ENCODE measurements at places on chromosomes 2 and 18. TPM values are rescaled to one million over a fixed set of nuclear protein-coding genes. Genes with fewer than 3 reads are reported as not detected.

IL1F10 gene
- not detected for total RNA-seq

RUFY4 gene
- 1.9 TPM for total RNA-seq

SERPINB13 gene
- total RNA-seq: not detected

CD207 gene
- not detected for total RNA-seq

SNRNP27 gene
- total RNA-seq: 43.6 TPM

CCDC148 gene
- 0.48 TPM for total RNA-seq

KIF3C gene
- total RNA-seq: 5.8 TPM

LCT gene
- 0.17 TPM for total RNA-seq

COL4A4 gene
- total RNA-seq: 41.6 TPM

SLC38A11 gene
- 14.9 TPM for total RNA-seq

DHRS9 gene
- total RNA-seq: not detected

LIMS4 gene
- total RNA-seq: 5.5 TPM

ANKRD30B gene
- 1.4 TPM for total RNA-seq

PROKR1 gene
- total RNA-seq: not detected

MC4R gene
- not detected for total RNA-seq

DNA sequence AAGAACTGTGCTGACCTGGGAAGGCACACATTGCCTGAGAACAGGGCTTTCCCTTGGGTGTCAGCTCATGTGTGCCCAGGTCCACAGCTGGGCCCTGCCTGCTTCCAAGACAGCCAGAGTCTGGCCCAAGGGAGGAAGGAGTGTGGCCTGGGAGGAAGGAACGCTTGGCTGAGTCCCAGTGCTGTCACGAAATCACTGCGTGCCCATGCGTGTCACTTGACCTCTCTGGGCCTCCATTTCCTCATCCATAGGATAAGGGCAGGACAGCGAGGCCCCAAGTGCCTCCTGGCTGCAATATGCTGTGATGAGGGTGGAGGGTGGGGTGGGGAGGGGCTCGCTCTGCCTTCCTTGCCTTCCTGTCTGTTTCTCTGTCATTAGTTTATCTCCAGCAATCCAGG lies 642 bp upstream of the KCNK3 start:
- no peak overlapping the region for H3K4me3 ChIP-seq
- peak overlapping the region; percentile 90 for H3K27ac ChIP-seq
- peaks cover 3% of the 10 kb centered on the region for H3K36me3 ChIP-seq
- H3K27me3 ChIP-seq: no peaks in the 10 kb centered on the region
- peak; percentile 93 for DNase-seq
- H3K4me1 ChIP-seq: peaks cover 34% of the 10 kb centered on the region

GRCh38 chr2:190482451-190482850 lies 52.1 kb downstream of the NEMP2 start:
- no peaks in the 10 kb centered on the region for H3K36me3 ChIP-seq
- DNase-seq: no peak
- no peak overlapping the region for H3K4me3 ChIP-seq
- H3K27me3 ChIP-seq: no peaks in the 10 kb centered on the region
- H3K4me1 ChIP-seq: peaks cover 3% of the 10 kb centered on the region
- no peak overlapping the region for H3K27ac ChIP-seq

- no peaks in the 10 kb centered on the region for H3K27me3 ChIP-seq
- no peak overlapping the region for H3K4me3 ChIP-seq
- no peak for DNase-seq
Observed at GRCh38 chr2:184294831-184295230, 303.5 kb upstream of the ZNF804A start.

DNA sequence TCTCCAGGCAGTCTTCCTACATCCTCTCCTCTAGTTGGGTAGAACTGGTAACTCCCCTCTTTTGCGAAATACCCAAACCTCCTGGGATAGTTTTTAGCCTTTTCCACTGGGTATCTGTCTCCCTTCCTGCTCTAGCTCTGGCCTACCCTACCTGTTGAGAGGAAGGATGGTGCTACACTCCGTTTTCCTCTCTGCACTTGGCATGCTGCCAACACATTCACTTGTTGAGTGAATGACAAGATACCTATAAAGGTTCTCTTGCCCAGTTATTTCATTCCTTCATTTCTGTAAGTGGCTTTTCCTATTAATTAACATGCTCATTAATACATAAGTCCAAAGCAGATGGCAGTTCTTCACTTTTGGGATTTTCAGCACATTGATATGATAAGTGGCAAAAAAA lies 293.8 kb downstream of the CNTNAP5 start:
- no peaks in the 10 kb centered on the region for H3K36me3 ChIP-seq
- H3K4me1 ChIP-seq: no peaks in the 10 kb centered on the region
- no peak for DNase-seq
- H3K27me3 ChIP-seq: no peaks in the 10 kb centered on the region

DNA sequence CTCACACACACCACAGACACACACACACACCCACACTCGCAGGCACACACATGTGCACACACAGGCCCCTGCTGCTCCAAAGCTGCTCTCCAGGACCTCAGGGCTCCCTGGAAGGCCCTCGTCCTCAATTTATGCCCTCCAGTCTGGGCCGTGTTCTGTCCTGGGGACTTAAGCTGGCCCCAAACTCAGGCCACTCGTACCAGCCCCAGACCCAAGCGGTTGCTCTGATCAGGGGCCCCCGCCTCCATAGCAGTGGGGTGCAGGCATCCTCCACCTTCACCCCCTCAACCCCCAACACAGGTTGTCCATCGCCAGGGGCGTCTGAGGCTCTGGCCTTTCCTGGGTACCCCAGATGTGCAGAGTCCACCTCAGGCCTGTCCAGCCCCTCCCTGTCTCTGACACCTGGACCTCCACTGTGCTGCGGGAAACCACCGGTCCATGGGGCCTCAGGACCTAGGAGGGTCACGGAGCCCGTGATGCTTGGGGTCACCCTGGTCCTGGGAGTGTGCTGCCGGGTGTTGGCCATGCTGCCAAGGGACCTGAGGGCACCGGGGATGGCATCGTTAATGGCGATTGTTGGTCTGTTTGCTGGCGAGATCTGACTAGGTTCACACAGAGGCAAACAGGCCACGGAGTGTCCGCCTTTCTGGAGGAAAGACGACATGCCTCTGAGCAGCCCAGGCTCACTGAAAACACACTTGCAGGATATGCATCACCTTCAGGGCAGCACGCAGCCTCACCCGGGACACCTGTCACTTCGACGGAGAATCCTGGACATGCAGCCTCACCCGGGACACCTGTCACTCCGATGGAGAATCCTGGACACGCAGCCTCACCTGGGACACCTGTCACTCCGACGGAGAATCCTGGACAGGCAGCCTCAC lies 155.6 kb downstream of the NDUFA10 start:
- H3K27me3 ChIP-seq: no peaks in the 10 kb centered on the region
- peak; percentile 13 for DNase-seq
- H3K27ac ChIP-seq: no peak overlapping the region
- no peaks in the 10 kb centered on the region for H3K4me1 ChIP-seq
- H3K36me3 ChIP-seq: no peaks in the 10 kb centered on the region

GRCh38 chr2:64228918-64229317 lies 84.7 kb upstream of the PELI1 start:
- no peak overlapping the region for H3K27ac ChIP-seq
- H3K36me3 ChIP-seq: no peaks in the 10 kb centered on the region
- H3K27me3 ChIP-seq: no peaks in the 10 kb centered on the region
- peaks cover 16% of the 10 kb centered on the region for H3K4me1 ChIP-seq

DNA sequence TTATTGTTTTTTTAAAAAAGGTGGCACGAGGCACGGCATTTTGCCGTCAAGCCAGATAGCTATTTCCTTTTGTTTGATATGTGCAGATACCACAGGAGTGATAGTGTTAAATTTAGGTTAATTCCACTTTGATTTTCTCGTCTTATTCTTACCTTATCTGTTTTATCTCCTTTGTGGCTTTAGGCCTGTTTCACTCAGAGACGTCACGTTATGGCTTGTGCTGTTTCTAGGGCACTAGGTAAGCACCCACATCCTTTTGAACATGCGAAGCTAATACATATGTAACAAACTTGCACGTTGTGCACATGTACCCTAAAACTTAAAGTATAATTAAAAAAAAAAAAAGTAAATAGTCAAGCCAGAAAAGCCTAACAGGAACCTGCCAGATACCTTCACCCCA lies 57.8 kb downstream of the C18orf63 start:
- H3K27ac ChIP-seq: no peak overlapping the region
- no peaks in the 10 kb centered on the region for H3K4me1 ChIP-seq
- no peak for DNase-seq
- no peaks in the 10 kb centered on the region for H3K36me3 ChIP-seq
- H3K27me3 ChIP-seq: no peaks in the 10 kb centered on the region

GRCh38 chr2:121561617-121562268 lies 31.1 kb downstream of the RNU4ATAC start:
- no peak overlapping the region for H3K4me3 ChIP-seq
- peak; percentile 33 for DNase-seq
- no peaks in the 10 kb centered on the region for H3K27me3 ChIP-seq
- no peaks in the 10 kb centered on the region for H3K36me3 ChIP-seq
- H3K27ac ChIP-seq: peak overlapping the region; percentile 58
- peaks cover 72% of the 10 kb centered on the region for H3K4me1 ChIP-seq

DNA sequence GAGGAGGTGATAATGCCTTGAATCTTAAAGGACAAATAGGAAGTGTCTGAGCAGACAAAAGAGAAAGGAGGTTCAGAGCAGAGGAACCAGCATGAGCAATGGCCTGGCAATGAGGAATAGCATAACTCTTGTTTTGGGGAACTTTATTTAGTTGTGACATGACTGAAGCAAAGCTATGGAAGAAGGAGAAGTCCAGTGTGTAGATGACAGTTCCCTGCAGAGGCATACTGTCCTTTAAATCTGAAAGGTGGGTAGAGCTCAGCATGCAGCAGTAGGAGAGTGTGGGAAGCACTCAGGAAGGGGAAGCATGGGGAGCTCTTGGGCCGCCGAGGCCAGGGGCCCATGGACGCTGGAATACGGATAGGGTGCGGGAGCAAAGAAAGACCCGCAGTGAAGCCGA lies 173.8 kb downstream of the SEPTIN10 start:
- no peak for DNase-seq
- no peak overlapping the region for H3K4me3 ChIP-seq
- H3K27ac ChIP-seq: no peak overlapping the region
- H3K36me3 ChIP-seq: no peaks in the 10 kb centered on the region
- H3K27me3 ChIP-seq: no peaks in the 10 kb centered on the region
- peaks cover 14% of the 10 kb centered on the region for H3K4me1 ChIP-seq

DNA sequence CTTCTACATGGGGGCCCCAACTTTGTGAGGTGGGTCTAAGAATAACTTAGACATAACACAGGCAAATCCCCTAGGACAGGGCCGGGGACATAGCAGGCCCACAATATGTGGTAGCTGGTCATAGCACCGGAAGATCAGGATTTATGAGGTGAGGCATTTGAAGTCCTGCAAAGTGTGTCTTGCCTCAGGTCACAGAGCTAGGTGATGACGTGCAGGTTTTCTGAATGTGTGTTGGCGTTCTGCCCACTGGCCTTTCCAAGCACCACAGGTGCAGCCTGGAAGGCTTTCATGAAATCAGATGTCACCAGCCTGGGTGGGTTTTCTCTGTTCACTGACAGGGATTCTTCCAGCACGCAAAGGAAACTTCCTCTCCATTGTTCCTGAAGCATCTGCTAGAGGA lies 119.1 kb downstream of the LRATD1 start:
- no peaks in the 10 kb centered on the region for H3K27me3 ChIP-seq
- no peak overlapping the region for H3K4me3 ChIP-seq
- no peak overlapping the region for H3K27ac ChIP-seq
- no peak for DNase-seq

DNA sequence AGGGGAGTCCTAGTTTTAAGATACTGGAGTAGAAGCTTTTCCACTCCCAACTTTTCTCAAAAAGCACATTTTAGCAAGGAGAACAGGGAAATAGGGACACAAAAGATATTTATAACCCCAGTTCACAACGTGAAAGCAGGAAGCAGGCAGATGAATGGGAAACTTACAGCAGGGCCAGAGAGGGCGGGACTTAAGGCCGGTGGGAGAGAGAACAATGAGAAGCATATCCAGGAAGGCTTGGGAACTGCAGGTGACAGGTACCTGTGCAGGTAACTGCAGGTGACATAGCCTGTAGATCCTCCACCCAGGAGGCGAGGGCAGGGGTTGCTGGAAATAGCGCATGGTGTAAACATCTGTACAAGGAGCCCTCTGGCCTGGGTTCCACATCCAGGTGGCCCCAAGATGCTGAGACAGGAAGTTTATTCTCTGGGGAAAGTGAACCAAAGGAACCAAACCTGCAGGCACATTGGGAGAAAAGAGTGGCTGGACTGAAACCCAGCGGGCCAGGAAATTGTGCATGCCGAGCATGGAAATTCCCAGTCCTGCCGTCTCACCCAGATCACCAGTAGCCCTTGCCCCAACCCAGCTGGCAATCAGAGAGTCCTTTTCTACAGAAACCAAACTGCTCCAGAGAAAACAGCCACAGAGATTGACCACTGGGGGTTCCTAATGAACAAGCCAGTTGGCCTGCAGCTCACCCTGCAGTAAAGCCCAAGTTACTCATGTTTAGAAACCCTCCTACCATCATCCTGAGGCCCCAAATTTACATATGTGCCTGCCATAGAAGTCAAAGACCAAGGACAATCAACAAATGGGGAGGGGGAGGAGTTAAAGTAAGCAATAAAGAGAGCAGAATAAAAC lies 24.3 kb upstream of the COL6A3 start:
- H3K27me3 ChIP-seq: peaks cover 10% of the 10 kb centered on the region
- DNase-seq: no peak
- H3K4me3 ChIP-seq: no peak overlapping the region
- no peaks in the 10 kb centered on the region for H3K4me1 ChIP-seq

- no peaks in the 10 kb centered on the region for H3K27me3 ChIP-seq
- no peak overlapping the region for H3K4me3 ChIP-seq
- H3K4me1 ChIP-seq: no peaks in the 10 kb centered on the region
- no peaks in the 10 kb centered on the region for H3K36me3 ChIP-seq
Observed at GRCh38 chr2:194742706-194743105, 914.3 kb upstream of the SLC39A10 start.

GRCh38 chr2:95026471-95027368 lies 1.2 kb downstream of the MAL start:
- H3K36me3 ChIP-seq: no peaks in the 10 kb centered on the region
- no peak for DNase-seq
